ENCODE measurements at places on chromosomes 11 and 22.

DNA sequence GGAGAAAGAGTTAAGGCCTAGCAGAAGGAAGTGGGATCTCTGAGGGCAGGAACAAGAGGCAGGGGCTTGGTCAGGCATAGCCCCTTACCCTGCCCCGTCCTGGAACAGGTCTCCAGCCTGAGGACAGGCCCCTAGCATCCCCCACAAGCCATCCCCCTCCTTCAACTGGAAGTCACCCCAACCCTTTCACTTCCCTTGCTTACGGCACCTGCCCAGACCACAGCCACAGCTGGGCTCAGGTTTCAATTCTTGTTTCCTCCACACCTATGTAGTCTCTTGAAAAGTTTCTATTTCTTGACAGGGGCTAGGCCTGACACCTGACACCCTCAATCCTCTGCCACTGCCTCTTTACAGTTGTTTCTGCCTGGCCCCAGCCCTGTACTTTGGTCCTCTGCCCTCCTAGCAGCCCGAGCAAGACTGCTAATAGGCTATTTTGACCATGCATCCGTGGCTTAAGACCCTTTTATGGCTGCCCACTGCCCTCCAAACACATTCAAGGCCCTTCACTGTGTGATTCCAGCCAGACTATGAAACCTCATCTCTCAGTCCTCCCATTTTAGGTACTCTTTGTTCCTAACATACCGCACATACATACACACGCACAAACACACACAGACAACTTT lies 10.9 kb upstream of the FCHSD2 start:
- DNase-seq = no peak

DNA sequence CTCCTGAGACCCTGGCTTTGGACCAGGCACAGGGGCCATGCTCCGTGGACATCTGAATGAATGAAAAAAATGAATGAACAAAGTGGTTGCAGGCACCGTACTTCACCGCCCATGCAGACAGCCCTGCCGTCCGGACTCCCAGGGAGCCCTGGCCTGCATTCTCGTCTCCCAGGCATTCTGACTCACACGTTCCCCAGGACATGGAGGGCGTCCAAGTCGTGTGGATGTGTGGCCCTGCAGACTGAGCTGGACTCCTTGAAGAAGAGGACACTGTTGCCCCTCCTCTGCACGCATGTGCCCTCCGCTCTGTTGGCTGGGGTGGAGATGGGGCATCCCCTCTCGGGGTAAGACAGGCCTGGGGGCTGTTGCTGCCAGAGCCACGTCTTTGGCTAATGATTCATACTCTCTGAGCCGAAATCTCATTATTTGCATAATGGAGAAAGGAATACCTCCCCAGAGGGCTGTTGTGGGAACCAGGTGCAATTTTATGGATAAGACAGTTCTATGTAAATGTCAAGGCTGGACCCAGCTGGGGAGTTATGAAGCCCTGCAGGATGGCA lies 49.7 kb downstream of the RTL6 start:
- no peak for DNase-seq

DNA sequence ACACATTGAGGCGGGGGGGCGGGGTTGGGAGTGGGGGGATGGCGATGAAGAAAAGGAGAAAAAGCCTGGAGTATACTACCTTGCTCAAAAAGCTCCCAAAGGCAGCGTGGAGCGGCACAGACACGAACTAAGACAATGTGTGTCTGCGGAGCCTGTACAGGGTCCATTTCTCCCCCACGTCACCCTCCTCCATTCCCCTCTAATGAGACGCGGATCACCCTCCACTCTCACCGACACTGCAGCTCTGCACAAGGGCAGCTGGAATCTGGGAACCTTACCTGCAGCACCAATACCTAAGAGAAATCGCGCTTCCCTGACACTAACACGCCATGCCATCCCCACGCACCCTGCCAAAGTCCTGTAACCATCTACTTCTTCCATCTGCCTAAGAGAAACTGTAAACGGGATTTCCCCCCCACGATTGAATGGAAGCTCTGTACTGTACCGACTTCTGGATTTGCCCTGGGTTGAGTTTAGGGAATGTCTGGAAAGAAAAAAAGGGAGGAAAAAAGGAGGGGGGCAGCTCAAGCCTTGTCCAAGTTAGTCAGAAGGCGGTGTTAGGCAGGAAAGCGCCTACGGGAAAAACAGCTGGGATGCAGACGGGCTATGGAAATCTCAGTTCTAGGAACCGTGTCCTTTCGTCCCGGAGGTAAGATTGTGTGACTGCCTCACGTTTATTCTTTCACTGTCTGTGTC lies 125.7 kb upstream of the C11orf58 start:
- DNase-seq = no peak

DNA sequence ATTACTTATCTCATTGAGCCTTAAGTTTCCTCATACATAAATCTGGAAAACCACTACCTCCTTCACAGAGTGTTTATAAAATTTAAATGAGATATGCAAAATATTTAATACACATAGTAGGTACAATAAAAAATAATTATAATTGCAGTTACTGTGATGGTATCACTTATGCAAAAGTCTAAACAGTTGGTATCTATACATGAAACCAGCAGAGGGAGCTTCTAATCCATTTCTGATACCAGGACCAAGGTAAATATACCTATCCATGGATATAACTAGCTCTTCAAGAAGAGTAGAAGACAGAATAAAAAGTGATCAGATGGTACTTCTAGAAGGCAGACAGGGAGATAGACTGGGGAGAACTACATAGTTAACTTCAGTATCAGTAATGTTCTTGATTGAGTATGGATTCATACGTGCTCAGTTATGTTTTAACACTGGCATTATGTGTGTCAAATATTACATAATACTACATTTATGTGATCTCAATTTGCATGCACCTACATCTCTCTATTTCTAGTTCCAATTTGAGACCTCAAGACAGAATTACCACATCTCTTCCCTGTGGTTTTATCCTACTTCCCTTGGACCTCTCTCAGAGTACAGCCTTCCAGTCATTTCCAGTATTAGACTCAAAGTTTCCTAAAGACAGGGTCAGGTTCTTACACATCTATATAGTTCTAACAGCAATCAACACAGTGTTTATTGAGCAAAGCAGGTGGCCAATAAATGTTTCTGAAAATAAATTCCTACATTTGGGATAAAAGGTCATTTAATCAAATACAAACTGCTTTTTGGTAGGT lies 13.7 kb upstream of the TSG101 start:
- DNase-seq = no peak

DNA sequence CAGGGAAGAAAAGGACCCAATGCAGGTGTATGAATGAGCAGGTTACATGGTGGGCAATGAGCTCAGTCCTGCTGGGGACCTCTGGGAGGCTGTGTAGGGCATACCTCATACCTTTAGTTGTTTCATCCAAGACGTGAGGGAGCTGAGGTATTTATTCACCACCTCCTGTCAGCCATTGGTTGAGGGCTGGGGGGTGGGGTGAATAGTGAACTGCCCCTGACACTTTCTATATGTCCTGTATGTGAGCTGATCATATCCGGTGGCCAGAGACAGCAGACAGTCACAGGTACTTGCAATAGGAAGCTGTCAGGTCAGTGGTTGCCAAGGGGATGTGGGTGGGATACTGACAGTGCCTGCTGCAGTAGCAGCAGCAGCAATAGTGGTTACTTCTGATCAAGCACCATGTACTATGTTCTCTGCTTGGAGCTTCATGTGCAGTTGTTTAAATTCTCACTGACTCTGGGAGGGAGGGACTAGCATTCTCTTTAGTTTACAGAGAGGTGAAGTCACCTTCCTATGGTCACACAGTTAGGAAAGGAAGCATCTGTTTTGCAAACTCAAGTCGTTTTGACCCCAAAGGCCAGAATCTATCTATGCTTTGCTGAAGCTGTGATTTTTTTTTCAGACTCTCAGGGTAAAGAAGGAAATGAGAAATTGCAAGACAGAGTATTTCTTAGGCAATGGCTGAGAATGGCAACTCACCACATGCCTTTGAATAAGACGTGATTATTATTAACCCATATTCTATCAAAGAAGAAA lies 54.0 kb downstream of the MIAT start:
- no peak for DNase-seq

DNA sequence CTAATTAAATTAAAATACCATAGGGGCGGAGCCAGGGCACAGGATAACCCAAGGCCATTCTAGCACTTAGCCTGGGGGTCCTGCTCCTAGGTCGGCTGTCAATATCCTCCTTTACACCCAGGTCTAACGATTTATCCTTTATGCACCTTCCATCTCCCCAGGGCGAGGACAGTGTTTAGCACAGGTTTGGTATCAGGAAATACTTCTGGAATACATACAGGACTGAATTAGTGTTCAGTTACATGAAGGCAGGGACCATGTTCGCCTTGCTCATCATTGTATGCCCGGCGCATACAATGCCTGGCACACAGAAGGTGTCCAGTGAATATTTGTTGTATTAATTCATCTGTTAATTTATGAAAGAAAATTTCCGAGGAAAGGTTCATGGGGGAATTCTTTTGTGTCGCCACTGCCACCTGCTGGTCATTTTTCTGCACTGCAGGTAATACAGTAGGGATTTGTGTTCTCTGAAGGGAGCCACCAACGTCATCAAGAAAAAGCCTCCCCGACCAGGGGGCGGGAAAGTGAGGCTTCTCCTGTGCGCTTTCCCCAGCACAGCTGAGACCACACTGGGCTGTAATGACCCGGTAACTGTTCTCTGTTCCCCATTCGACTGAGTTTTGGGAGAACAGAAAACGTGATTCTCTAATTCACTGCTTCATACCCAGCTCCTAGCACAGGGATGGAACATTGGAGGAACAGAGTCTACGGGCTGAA lies 68.7 kb upstream of the ASPHD2 start:
- DNase-seq = peak; percentile 35

DNA sequence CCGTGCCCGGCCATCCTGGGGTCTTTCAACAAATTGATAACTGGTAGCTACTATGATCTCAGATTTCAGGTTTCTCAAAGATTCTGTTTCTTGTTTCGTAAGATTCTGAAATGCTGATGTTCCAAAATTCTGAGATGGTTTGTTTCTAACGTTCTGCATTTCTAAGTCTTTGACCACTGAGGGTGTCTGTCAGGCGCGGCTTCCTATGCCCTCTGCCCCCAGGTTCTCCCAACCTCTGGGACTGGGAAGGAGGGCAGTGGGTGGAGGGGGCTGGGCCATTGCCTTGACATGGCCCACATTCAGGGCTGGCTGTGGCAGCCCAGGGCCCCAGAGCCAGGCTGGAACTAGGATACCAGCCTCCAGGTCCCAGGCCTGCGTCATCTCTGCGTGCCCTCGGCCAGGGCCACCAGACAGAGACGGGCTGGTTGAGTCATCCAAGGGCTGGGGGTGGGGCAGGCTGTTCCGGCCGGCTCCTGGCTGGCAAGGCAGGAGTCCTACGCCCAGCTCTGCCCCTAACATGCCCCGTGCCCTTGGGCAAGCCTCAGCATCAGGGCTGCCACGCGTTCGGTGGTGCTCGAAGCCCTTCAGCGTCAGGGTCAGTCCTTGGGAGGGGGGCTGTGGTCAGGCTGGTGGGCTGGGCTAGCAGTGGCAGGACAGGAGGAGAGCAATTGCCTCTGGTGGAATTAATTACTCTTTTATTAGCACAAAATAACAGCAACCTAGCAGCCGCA lies 5.2 kb downstream of the TMEM134 start:
- no peak for DNase-seq

- no peak for DNase-seq
Measured at GRCh38 chr11:128956401-128957201, 13.9 kb upstream of the TP53AIP1 start.

DNA sequence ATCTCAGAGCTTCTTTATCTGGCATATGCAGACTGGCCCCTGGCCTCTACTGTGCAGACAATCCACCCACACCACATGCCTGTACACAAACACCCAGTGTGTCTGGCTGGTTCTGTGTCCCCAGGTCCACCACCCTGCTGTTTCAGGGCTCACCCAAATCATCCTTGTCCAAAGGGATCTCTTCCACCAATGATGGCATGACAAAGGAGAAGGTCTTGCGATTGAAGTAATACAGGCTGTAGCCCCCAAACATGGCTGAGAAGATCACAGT lies 1.7 kb downstream of the SLC37A4 start:
- DNase-seq = no peak

DNA sequence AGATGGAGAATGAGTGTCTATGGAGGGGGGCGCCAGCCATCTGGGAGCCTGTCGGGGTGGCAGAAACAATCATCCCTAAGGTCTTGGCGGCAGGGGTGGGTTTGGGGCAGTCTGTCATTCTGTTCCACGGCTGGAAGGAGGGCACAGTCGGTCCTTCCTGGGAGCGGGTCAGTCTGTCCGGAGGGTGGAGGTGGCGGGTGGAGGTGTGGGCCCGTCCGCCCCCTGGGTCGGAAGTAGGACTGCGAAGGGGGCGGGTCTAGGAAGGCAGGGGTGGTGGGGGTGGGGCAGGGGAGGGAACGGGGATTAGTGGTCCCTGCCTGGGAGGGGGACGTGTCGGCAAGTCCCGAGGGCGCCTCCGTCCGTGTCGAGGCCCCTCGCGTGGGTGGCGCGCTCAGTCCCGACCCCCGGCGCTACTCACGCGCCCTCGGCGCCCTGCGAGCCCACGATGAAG lies 461 bp downstream of the TBC1D10A start:
- DNase-seq = no peak

DNA sequence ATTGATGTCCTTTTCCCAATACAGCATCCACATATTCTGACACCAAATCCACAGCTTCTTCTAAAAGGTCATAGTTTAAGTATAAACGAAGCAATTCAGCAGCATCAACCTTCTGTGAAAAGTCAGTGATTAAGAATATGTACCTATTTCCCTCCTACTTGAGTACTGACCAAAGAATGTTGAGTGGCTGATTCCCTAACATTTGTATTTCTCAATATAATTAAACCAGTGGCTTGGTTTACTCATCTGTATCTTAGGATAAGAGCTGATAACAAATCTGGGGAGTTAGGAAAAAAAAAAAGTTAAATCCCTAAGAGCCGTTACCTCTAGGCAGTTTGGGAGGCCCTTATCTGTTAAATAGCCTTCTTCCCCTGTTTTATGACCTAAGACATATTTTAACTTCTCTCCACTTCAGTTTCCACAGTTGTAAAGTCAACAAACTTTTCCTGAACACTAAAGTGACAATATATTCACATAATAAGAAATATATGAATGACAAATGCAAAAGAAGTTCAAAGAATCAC lies 16.0 kb upstream of the FNBP4 start:
- DNase-seq = no peak
